ENCODE measurements at places on chromosomes 16 and 17.
A peak's percentile ranks its signal among the peaks of the same experiment; 100 is the strongest.

GRCh38 chr17:19391432-19391831 is 4.4 kb upstream of the MFAP4 start:
- DNase-seq: peak; percentile 17

- no peak for DNase-seq
These were observed 614.6 kb downstream of the MAF start for GRCh38 chr16:78985716-78986605.

- peak; percentile 95 for DNase-seq
These were observed 2.2 kb downstream of the SLC12A3 start for GRCh38 chr16:56866955-56867830.

- peak; percentile 86 for DNase-seq
These were observed 17.2 kb downstream of the ADAM11 start for GRCh38 chr17:44775838-44776621.

- no peak for DNase-seq
These were observed 19.4 kb downstream of the LYRM9 start for GRCh38 chr17:27873746-27874145.

Data from osteoblast (primary cell).